Left renal pelvis (tissue), 4 donors: ENCODE measurements at places on chromosomes 7 and 10. TPM values are rescaled to one million over a fixed set of nuclear protein-coding genes. Genes with fewer than 3 reads are reported as not detected.

Gene IRF5
- polyA plus RNA-seq, result 13.6 TPM

Gene PODXL
- 626 TPM for polyA plus RNA-seq

Gene MSS51
- 1.5 TPM for polyA plus RNA-seq

Gene SPAG6
- polyA plus RNA-seq, result 0.29 TPM

DNA sequence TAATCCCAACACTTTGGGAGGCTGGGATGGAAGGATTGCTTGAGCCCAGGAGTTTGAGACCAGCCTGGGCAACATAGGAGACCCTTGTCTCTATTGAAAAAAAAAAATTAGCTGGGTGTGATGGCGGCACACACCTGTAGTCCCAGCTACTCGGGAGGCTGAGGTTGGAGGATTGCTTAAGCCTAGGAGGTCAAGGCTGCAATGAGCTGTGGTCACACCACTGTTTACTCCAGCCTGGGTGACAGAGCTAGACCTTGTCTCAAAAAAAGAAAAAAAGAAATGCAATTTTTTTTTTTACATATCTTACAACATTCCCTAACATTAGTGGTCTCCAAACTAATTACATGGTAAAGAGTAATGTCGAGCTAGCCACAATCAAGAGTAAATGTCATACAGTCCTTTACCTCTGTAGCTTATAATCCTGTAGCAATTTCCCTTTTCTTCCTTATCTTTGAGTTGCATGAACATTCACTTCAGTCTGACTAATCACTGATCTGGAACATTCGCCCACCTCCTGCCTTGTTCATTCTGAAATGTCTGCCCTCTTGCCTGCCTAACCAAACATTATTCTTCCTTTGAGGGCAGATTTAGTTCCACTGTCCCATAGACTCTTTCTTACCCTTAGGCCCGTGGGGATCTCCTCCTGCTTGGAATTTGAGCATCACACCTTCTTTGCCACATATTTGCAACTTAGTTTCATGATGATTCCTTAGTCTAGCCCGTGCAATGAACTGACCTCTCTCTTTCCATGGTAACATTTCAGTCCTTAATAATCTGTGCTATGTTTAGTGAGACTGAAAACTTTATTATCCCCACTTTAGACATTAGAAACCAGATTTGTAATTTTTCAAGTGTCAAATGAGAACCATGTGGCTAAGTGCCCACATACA lies 4.8 kb upstream of the VCL start:
- no peak for DNase-seq

DNA sequence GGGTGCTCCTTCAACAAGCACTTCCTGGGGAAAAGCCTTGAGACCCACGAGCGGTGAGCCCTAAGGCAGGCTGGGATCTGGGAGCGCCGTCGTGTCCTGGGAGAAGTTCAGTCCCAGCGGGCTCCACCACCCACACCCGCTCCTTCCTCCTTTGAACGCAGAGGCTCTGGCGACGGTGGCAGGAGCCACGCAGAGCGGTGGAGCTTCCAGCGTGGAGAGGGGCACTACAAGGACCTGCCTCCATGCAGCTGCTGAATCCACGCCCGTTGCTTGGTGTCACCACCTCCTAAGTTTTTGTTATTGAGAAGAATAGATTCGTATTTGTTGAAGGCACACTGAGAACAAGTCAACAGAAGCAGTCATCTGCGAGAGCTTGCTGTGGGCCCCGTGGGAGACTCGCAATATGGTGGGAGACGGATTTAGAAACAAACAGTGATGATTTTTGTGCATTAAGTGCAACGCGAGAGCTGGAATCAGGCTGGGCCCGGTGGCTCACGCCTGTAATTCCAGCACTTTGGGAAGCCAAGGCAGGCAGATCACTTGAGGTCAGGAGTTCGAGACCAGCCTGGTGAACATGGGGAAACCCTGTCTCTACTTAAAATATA lies 60.1 kb upstream of the SDK1 start:
- DNase-seq, result no peak

DNA sequence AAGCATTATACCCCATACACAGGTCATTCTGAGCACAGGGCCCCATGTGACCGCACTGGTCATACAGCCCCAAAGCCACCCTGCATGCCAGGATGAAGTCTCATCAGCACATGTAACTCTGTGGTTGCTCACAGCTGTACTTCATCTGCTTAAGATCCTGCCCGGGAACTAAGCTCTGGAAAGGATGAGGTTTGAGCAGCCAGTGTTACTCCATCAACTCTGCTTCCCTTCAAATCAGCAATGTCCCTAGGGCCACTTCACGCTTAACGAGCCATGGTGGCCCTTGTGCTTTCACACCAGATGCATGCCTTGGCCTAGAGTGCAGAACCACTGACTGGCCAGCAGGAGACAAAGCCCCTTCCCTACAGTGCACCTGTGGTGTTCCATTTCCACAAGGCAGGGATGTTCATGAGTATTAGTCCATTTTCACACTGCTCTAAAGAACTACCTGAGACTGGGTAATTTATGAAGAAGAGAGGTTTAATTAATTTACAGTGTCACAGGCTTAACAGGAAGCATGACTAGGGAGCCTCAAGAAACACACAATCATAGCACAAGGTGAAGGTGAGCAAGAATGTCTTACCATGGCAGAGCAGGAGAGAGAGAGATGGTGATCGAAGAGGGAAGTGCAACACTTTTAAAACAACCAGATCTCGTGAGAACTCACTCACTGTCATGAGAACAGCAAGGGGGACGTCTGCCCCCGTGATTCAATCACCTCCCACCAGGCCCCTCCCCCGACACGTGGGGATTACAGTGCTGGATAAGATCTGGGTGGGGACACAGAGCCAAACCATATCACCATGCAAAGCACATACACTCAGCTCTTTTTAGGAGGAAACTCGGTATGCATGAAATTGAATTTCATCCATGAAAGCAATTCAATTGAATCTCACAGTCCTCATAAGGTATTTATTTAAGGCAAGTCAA lies 149.0 kb upstream of the CDCA7L start:
- no peak for DNase-seq

GRCh38 chr10:131231965-131232541 lies 79.5 kb downstream of the TCERG1L start:
- DNase-seq, result no peak

DNA sequence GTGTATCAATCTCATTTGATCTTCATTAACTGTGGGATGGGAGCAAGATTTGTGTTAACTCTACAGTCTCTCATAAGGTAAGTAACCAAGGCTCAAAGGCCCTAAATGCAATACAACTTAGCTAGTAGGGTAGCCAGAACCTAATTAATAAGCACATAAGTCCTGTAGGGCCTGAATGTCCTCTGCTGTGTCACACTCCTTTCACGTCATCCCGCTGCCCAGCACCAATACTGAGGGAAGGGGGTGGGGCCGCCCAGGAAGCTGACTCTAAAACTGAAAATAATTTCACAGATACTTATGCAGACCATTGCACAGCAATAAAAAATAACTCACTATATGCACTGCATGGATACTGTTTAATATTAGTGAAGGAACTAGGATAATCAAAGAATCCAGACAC lies 13.7 kb downstream of the CCDC6 start:
- DNase-seq, result no peak

DNA sequence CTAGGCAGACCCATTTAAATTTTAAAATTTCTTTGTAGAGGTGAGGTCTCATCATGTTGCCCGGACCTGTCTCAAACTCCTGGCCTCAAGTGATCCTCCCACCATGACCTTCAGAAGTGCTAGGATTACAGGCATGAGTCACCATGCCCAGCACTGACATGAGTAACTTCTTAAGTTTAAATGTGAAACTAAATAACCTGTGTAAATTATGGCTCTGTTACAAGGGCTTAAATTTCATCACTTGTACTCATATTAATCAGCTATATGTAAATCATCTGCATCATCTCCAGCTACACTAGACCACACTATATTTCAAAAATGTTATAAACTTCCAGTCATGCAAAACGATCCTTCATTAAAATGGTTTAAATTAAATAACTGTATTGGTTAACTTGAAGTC lies 56.1 kb downstream of the ATAD1 start:
- no peak for DNase-seq

GRCh38 chr7:29494350-29494749 lies 69.3 kb upstream of the PRR15 start:
- DNase-seq, result no peak

DNA sequence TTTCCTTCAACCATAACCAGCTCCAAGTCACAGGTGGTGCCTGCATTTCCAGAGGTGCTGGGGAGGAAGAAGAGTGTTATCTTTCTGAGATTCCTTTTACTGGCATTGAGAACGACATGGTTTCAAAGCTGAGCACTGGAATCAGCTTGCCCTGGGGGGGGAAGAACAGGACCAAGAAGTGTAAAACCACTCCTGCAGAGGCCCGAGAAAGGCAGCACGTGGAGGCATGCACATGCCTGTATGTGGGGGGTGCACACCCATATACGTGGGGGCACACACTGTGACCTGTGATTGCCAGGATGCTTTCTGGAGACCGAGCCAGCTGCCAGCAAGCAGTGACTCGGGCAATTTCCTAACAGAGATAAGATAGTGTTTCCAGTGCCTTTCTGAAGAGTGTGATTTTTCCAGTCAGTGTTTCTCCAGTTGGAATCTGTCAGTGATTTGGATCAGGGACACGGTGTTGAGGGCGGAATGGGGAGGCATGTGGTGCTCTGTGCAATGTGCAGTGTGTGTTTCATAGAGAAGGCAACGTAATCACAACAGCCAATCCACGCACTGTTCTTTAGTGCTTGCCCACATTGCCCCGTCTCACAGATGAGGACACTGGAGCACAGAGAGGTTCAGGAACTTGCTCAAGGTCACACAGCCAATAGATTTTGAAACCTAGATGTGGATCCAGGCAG lies 4.2 kb downstream of the LRRC27 start:
- DNase-seq, result no peak

- no peak for DNase-seq
These were observed 94.9 kb downstream of the GPR26 start for GRCh38 chr10:123761038-123761428.

DNA sequence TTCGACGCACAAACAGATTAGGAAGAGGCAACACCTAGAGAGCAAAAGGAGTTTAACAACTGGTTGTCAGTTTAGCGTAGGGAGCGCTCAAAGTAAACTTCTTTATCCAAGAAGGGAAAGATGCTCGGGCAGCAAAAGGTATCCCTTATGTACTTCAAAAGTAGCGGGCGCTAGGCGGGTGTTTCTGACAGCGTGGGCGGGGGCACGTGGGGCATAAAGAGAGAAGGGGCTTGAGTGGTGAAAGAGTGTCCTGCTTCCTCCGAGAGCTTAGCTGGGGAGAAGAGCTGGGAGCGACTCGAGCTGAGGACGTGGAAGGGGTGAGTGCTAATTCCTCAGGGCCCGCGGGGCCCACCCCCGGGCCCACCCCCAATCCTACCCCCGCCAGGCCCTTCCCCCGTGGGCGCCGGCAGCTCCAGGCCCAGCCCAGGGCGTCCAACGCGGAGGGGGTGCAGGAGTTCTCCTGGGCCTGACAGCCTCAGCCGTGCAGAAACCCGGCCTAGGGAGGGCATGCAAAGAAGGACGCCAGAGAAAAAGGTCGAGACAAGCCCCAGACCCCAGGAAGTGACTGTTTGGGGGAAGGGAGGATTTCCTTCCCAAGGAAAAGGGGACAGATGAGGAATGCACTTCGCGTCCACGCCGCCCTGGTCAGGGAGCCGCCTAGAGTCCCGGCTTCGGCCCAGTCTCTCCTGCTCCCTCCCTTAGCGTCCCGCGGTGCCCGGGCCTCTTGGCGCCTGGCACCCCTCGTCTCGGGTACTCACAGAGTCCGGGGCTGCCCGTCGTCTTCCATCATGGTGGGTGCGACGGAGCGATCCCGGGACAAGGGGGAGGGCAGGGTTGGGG lies 868 bp downstream of the TIAL1 start:
- DNase-seq, result peak; percentile 24

GRCh38 chr7:43849047-43849446 lies 20.3 kb downstream of the MRPS24 start:
- no peak for DNase-seq
